T-cell (primary cell): ENCODE measurements at places on chromosomes 7 and 10.

DNA sequence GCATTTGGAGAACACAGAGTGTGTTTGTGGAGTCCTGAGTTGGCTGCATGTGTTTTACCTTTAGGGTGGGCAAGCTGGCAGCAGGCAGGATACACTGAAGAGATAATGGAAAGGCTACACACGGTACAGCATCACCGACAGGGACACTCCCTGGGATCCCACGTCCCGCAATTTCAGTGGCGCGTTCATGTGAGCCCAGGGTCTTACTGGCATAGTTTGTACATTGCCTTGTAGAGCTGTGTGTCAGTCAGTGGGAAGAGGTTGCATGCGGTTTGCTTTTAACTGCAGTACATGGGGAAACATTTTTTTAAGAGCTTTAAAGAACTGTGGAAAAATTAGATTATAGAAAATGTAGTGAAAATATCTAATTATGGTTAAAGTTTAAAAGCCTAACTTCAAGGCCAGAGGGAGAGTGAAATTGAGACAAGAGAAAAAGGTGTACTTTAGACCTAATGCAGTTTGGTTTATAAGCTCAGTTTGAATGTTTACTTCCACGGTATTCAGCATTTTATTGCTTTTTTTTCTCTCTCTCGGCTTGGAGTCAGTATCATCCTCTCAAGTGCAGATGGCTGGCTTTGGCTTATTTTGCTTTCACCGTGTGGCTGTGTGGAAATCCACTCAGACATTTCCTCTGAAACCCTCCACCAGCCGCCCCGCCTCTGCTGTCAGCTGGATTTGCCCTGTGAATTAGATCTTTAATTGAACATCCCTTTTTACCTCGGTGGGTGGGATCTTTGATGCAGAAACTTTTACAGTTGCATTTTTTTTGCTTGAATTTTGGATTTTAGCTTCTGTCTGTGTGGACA, 364.2 kb upstream of the COBL start:
- DNase-seq: no peak

DNA sequence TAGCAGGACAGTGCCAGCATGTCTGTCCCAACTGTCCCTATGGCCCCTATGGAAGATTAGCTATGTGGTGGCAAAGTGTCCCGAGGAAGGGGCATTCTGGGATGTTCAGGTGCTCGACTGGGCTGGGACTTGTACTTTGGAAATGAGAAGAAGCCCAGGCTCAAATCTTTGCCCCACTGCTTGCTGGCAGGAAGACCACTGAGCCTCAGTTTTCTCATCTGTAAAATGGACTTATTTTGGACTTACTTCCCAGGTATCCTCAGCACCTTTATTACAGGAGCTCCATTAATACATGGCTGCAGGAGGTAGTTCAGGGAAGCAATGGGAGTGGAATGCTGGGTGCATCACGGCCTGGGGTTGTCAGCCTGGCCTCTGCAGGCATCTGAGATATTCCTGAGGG, 71.2 kb downstream of the LHPP start:
- DNase-seq: no peak

- no peak for DNase-seq
These were observed 68.5 kb downstream of the CDC14C start for GRCh38 chr7:48992816-48993215.

- no peak for DNase-seq
These were observed 92.9 kb downstream of the ZNF467 start for GRCh38 chr7:149680331-149681025.

DNA sequence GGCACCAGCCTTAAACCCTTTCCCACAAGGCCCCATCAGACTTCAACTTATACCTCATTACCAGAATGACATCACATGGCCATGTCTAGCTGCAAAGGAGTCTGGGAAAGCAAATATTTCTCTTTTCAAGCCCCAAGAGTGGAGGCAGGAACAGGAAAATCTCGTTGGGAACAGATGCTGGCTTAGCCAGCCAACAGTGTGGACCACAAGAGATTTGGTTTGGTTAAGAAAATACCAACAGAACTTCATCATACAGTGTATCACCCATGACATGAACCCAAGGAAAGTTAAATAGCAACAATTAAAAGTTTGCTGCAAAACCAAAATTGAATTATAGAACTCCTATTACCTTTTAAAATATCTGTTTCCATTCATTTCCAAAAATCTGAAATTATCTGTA, 2.2 kb upstream of the MET start:
- no peak for DNase-seq

DNA sequence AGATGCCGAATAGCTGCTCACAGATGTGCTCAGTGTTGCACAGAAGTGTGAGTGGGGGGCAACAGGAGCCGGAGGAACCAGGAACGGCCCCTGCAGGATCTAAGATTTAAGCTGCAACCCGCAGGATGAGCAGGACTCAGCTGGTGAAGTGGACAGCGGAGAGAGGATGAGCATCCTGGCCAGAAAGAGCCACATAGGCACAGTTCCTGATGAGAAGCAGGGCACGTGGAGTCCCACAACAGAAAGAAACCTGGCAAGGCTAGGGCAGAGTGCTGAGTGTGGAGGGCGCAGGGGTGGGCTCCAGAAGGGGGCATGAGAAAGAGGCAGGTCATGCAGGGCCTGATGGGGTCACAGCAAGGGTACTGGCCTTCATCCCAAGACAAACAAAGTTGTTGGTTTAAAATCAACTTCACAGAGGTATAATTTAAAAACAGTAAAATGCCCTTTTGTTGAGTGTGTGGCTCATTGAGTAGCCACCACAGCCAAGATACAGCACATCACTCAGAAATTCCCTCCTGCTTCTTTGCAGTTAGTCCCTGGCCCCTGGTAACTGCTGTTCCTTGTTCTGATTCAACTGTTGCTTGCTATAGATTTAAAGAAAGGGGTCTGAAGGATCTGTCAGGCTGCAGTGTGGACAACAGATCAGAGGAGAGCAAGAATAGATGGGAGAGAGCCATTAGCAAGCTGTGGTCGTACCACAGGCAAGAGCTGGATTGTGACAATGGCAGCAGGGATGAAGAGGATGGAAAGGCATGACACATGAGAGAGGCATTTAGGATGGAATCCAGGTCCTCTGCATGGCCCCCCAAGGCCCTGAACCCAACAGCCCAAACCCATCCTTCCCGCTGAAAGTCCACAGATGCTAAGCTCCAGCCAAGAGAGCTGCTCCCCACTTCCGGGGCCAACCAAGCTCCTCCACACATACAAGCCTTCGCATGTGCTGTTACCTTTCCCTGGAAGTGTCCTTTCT, 53.1 kb upstream of the OSBPL3 start:
- DNase-seq: no peak

- no peak for DNase-seq
These were observed at the start of gene AQP1 for GRCh38 chr7:30911561-30911969. TSS of gene AQP1 (plus strand) at chr7:30911853. CDS start at chr7:30911910, 57 bp downstream.

DNA sequence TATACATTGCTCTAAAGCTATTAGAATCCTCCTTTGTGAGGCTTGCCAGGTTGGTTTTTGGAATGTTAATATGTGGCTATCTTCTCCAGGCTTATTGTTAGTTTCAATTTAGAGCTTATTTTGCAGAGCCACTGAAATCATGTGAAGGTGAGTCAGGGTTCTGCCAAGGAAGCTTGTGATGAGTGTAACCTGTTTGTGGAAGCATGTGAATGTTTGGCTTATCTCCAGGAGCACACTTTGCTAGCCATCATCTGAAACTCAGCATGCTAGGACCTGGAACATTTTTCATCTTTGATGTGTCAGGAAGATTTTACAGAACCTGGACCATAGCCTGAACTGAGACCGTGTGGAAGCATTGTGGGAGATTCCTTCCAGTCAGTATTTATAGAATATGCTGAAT, 197.3 kb downstream of the PPP1R9A start:
- no peak for DNase-seq

- DNase-seq: no peak
These were observed at the start of gene SEMA3E for GRCh38 chr7:83648464-83649241. TSS of gene SEMA3E (minus strand) at chr7:83649139.

DNA sequence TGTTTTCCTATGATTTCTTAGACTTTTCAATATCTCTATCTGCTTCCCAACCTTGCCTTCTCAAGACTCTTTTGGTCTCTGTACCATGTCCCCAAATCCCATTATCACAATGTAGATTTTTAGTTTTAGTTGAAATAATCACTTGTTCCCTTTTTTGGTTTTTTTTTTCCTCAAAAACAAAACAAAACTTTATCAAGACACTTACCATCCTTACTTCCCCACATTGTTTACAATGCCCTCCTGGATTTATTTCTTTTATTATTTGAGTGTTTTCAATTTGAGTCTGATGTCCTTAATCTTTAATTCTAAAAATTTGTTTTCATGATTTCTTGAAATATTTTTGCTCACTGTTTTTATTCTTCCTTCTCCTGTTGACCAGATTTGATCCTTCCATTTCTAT, 112.6 kb downstream of the CPED1 start:
- no peak for DNase-seq

GRCh38 chr10:7082967-7083366, 327.9 kb downstream of the SFMBT2 start:
- no peak for DNase-seq

DNA sequence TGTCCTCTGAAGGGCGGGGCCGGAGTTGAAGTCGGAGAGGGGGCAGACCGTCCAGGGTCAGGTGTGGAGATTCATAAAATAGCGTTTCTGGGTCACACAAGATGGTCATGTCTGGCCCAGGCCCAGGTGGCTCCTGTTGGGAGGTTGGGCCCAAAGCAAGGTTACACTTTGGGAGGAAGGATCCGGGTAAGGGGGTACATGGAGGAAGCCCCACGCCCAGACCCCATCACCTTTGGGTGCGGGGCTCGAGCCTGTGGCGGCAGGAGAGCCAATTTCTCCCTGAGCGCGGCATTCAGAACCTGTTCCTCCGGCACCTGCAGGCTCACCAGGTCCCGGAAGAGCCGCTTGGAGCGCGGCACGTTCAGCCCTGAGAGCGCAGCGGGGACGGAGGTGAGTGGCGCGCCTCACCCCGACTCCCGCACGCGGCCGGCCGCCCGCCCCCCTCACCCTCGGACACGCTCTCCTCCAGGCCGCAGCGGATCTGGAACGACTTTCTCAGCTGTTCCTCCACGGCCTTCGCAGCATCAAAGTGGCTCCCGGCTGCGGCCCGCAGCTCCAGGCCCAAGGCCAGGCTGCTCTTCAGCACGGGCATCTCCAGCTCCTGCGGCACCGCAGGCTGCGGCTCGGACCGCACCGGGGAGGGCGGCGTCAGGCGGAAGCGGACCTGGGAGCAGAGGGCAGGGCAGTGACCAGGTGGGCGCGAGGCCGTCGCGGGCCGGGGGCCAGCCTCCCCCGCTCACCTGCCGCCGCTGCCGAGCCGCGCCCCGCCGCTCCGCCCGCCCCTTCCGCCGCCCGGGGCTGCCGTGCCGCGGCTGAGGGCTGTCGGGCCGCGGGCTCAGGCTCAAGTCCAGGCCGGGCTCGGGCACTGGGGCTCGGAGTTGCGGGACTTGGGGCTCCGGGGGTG, 644 bp downstream of the PPP1R35 start:
- DNase-seq: peak; percentile 37

GRCh38 chr7:159137906-159138305, 6.8 kb downstream of the VIPR2 start:
- no peak for DNase-seq

DNA sequence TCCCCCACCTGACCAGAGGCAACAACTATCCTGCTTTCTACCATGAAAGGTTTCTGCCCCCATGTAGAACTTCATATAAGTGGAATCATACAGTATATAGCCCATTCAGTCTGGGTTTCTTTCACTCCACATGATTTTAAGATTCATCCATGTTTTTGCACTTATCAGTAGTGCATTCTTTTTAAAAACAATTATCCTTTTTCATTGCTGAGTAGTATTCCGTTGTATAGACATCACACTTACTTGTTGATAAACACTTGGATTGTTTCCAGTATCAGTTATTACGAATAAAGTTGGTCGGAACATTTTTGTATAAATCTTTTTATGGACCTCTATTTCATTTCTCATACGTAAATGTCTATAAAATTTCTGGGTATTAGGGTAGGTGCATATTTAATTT, 68.7 kb downstream of the CYCS start:
- no peak for DNase-seq

- no peak for DNase-seq
These were observed 3.7 kb upstream of the SPACDR start for GRCh38 chr7:100467638-100468373.

DNA sequence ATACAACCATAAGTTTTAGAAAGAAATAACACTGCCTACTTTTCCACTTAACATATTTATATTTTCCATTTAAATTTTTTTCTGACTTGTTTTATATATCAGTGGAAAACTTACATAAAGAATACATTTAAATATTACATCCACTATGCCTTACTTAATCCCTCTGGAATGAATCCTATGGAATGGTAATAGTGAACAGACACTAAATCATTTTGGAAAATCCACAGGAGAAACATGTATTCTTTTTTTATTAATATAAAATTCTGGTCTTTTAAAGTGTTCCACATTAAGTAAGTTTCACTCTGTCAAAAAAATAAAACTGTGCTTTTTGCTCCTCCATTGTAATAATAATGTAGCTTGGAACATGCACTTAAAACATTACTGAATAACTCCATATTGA, 236.8 kb upstream of the LRRN3 start:
- DNase-seq: no peak
